EL (cell line): ENCODE measurements at places on chromosomes 1 and 21.

GRCh38 chr1:196910215-196910614 is 22.4 kb downstream of the CFHR4 start:
- peak; percentile 9 for DNase-seq

DNA sequence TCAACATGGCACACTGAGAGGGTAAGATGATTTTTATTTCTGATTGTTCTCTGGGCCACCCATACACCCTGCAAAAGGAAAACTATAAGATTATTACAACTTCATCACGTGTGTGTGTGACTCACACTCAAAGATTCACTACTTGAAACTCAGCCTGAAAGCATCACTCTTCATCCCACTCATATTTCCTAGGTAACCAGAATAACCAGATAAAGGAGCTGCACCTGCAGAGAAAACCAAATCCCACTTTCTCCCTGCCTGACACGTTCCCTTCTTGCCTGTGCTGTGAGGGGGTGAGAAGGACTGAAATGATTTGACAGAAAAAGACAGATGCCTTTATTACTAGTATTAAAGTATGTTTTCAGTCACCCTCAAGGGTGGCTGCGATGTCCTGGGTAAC is 131.6 kb downstream of the TGFBR3 start:
- DNase-seq, result peak; percentile 41

- DNase-seq, result peak; percentile 89
These were observed 86.5 kb upstream of the ATP1A1 start for GRCh38 chr1:116286541-116286971.

GRCh38 chr21:42343963-42344510 is 6.8 kb downstream of the TFF2 start:
- DNase-seq, result no peak

DNA sequence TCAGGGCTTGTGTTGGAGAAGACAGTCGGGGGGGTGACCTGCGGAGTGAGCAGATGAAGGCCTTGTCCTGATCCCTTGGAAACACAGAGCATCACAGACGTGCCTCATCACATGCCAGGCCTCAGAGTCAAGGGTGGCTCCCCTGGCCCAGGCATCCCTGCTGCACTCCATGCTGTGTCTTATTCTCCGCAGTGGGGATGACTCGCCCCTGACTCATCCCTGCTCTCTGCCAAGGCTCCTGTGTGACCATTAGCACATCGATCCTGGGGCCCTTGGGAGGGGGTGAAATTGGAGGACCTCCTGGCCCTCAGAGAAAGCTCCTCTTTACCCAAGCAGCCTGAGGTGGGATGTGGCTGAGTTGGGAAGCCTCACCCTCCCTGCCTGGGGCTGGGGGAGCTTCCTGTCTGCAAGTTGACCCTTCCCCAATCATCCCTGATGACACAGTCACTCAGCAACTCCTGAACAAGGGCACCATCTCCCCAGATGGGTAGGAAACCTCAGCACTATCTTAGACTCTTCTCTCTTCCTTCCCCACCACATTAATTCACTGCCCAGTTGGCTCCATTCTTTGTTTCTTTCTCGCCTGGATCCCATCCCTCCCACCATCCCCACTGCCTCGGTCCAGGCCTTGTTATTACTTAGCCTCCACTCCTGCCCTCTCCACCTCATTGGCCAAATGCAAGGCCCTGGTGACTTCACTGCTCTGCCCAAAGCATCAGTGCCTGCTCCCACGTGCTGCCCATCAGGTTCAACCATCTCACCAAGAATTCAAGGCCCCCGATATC is 74.6 kb downstream of the CAMK2N1 start:
- DNase-seq, result peak; percentile 98

DNA sequence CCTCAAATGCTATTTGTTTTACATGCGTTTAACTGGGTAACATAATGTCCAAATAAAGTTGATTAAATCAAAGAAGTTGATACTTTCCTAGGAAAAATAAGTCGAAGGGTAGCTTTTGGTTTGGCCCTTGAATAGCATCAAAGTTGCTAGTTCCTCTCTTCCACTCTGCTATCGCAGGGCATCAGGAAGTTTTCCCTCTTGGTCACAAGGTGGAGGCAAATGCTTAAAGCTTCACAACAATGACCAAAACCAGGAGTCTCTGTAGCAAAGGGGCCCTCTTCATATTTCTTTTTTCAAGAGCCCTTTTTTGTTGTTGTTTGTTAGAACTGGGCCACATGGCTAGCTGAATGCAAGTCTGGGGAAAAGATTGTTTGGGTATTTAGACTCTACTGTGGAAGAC is 668.4 kb downstream of the KCNT2 start:
- DNase-seq, result peak; percentile 12

DNA sequence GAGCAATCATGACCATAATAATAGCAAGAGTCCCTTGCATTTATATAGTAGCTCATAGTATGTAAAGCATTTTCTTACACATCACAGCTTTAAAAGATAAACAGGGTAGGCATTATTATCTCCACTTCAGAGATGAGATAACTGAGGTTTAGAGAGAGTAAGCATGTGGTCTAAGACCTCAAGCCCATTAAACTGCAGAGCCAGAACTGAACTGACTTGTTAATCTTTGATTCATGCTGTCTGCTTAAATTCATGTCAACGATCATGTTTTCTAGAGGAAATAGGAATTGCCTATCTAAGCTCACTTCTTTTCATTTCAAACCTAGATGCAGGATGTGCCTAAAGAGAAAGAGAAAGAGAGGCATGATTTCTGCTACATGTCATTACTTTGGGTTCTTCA is 524.8 kb downstream of the PTPRC start:
- no peak for DNase-seq

DNA sequence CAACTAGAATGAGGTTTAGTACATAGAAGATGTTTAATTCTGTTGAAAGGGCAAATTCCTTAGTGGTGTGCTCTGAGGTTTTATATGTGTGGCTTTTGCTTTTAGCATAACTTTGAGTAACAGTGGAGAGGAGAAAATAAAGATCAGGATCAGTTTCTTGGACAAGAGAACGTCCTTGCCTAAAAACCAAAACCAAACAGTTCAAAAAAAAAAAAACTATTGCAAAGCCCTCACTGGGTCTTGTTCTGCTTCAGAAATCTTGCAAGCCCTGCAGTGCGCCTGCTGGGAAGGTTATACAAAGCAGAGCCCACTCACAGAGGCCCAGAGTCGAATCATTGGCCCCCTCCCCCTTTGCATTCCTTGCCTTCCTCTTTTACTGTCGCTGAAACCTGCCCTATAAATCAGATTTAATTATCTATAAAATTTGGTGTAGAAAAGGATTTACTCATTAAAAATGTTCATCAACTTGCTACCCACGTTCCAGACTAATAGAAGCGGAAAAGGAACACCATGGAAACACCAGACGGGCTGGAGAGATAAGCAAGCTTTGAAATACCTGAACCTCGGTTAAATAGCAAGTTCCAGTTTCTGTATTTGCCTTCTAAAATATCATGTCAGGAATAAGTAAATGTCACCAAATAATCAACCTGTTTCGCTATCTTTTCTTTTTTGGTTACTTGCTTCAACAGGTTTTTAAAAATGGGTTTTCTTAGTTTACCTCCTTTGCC is 201.6 kb upstream of the PTBP2 start:
- no peak for DNase-seq

GRCh38 chr1:16067127-16067768 is 6.2 kb downstream of the FAM131C start:
- no peak for DNase-seq

- peak; percentile 36 for DNase-seq
These were observed 1.7 kb downstream of the SSX2IP start for GRCh38 chr1:84688463-84689061.

GRCh38 chr1:31739346-31739745 is 24.8 kb downstream of the ADGRB2 start:
- no peak for DNase-seq

DNA sequence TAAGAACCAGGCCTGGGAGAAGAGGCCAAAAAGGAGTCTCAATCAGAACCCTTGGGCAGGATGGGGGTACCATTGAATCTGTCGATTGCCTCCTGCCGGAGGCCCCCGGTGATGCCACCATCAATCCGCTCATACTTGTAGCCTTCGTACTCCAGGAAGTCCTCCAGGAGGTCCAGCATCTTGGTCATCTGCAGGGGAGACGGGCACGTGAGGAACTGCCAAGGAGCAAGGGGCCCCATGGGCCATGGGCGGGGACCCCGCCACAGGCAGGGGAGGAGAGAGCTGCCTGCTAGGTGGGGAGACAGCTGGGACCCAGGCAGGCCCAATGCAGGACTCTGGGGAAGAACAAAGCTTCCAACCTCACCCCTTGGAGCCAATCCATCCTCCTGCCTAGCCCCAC is 48.6 kb downstream of the CHD5 start:
- DNase-seq, result no peak

DNA sequence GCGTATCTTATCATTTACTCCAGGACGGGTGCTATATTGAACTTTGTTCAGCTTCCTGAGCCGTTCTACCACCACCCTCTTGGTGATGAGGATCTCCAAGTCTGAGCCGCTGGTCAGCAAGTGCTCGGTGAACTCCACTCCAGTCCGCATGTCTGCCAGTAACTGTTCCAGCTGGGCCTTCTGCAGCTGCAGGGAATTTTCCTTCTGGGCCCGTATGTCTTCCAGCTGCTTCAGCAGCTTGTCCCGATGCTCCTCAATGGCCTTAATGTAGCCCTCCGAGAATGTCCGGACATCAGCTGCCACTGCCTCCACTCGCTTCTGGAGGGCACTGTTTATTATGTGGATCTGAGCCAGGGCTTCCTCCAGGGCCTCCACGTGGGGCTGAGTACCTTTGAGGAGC is 3.4 kb downstream of the TRIM45 start:
- DNase-seq, result no peak

- no peak for DNase-seq
These were observed 274.5 kb downstream of the S1PR1 start for GRCh38 chr1:101511202-101511891.

DNA sequence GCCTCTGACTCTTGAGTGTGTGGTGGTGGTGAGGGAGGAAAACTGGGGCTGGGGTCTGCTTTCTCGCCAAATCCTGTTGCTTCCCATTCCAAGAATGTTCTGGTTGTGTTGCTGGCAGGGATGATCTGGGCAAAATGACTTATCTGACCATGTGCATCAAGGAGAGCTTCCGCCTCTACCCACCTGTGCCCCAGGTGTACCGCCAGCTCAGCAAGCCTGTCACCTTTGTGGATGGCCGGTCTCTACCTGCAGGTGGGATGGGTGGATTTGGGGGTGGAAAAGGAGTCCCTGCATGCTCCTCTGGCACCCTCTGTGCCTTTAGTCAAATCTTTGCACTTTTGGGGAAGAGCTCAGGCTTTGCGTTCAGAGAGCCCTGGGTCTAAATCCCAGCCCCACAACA is 18.1 kb downstream of the CYP4B1 start:
- no peak for DNase-seq

- DNase-seq, result peak; percentile 81
These were observed 3.6 kb upstream of the ZMYM4 start for GRCh38 chr1:35264871-35265270.

DNA sequence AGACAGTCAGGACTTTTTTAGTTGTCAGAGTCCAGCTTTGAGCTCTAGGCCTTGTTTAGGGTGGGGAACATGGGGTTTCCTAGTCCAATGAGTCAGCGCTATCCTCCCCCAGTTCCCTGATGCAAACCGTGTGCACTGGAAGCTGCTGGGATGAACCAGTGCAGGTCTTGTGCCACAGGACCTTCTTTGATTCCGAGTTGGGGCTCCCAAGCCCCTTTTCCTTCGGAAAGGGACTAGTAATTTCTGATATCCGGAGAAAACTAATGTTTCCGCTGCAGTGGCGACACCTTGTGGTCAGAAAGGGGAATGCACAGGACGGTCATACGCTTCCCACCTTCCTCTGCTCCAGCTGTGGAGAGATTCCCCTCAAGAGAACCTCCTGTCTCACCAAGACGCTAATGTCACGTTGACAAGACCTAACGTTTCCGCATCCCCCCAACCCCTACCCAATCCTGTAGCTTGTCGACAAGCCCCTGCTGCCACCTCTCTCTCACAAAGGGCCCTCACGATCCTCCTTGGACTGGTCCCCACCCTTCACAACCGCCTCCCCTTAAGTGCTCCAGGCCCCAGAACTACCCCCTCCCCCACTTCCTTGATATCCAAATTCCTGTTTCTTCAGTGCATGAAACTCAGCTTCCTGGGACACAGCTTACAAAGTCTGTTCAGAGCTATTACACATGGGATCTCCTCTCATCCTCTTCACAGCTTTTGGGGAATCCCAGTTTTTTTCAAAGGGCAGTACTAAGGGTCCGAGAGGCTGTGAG is 30.9 kb downstream of the GPA33 start:
- DNase-seq, result peak; percentile 63

DNA sequence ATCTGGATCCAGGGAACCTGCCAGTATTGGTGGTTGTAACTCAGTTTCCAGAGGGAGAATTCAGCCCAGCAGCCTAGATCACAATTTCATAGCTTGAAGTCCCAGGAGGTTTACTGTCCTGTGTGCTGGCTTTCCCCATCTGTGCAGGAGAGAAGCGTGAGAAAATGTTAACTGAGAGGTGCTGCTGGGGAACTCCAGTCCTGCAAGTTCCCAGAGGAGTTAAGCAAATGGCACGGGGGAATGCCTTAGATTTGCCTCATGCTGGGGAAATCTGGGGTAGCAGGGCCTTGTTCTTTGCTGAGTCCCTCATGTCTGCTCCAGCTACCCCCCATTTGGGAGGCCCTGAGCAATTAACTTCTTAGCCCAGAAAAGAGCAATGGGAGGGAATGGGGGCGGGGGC is 25.1 kb upstream of the SLAMF6 start:
- DNase-seq, result no peak

- DNase-seq, result no peak
These were observed 13.3 kb downstream of the APCS start for GRCh38 chr1:159600894-159601293.

- DNase-seq, result no peak
These were observed 40.2 kb downstream of the DHCR24 start for GRCh38 chr1:54846716-54847284.

- DNase-seq, result no peak
These were observed 87.0 kb downstream of the RGS7 start for GRCh38 chr1:241270016-241270415.

GRCh38 chr1:25020173-25020845 is 90.2 kb upstream of the RUNX3 start:
- no peak for DNase-seq

- DNase-seq, result no peak
These were observed 7.6 kb upstream of the SLAMF9 start for GRCh38 chr1:159961636-159962035.
